HFFc6 (cell line): ENCODE measurements at places on chromosomes 1 and 21.

- peak; percentile 28 for DNase-seq
Measured at GRCh38 chr1:200971955-200972711, 51.4 kb downstream of the KIF21B start.

GRCh38 chr1:57850176-57850940 lies 426.5 kb upstream of the DAB1 start:
- no peak for DNase-seq

DNA sequence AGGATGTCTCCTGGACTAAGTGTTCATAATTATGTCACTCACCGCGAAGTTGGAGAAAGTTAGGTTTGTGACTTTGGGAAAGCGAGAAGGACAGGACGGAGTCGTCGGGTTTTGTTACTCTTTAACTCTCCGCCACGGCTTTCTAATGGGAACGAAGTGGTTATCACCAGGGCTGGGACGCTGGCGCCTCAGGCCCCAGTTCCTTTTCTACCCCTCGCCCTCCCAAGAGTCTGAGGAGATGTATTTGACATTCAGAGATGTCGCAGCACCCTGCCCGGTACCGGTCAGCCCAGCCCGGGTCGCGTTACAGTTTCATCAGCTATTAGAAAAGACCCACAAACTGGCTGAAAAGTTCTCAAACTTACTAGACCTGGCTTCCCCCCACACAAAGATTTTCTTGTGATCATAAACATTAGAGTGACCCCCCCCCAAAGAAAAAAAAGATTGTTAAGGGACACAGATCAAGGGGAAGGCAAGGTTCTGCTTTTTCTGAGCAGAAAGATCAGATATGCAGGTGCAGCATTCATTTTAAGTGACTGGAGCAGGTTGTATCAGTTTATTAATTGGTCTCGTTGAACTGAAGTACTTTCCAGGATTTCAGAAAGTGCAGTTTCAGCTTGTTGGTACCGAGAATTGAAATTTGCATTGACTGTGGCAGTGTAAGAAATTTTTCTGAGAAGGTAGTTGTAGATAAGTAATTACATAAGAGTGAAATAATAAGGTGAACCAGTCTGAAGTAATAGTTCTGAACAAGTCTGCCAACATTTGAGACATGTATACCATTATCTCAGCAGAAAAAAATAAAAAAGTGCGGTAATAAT lies 859 bp upstream of the ZBTB18 start:
- no peak for DNase-seq

GRCh38 chr1:34126486-34126885 lies 38.5 kb downstream of the CSMD2 start:
- no peak for DNase-seq

- no peak for DNase-seq
Measured at GRCh38 chr1:91684481-91685196, 184.0 kb downstream of the CDC7 start.

- DNase-seq, result no peak
Measured at GRCh38 chr1:164519426-164519825, 39.6 kb upstream of the PBX1 start.

GRCh38 chr1:116814926-116815723 lies 60.9 kb downstream of the CD2 start:
- DNase-seq, result no peak

GRCh38 chr1:5475572-5475971 lies 516.7 kb downstream of the NPHP4 start:
- DNase-seq, result no peak

DNA sequence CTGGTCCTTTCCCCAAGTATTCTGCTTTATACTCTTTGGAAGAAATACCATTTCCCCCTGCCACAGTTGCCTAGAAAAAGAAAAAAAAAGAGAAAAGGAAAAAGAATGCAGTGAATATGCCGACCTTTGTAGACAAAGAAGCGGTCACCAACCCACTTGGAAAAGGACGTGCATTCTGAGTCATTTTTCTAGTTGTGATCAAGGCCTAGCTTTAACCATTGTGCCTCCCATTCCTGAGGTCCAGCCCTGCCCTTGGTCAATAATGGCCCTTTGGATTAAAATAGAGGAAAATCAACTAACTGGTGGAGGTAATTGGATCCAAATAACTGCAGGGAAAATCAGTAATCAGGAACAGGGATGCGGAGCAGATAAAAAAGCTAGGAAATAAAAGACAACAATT lies 24.8 kb downstream of the S1PR1 start:
- no peak for DNase-seq

- no peak for DNase-seq
Measured at GRCh38 chr1:117613969-117614729, 8.3 kb downstream of the TENT5C start.

DNA sequence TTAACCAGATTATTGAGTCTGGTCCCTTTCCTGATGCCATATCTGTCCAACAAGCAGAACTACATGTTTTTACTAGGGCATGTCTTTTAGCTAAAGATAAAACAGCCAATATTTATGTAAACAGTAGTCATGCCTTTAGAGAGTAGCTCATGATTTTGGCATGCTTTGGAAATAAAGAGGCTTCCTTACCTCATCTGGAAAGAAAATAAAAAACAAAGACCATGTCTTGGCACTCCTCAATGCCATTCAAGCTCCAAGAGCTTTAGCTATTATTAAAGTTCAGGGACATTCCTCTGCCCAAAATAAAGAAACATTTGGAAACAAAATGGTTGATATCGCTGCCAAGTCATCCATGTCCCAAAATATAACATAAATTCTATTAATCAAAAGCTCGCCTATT lies 202.4 kb downstream of the URB2 start:
- no peak for DNase-seq

DNA sequence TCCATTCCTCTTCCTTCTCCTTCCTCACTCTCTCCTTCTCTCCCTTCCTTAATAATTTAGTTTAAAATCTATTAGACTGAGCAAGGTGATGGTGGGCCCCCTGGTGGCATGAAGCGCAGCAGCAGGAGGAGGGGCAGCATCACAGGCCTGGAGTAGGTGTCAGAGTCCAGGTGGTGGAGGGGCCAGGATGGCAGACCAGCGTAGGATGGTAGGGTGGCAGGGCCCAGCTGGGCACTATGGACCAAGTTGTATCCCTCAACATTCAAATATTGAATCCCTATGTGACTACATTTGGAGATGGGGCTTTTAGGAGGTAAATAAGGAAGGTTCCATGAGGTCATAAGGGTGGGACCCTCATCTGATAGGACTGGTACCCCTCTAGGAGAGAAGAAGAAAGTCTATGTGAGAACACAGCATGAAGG lies 61.0 kb downstream of the WDR4 start:
- DNase-seq, result peak; percentile 34

GRCh38 chr1:200107004-200107470 lies 79.5 kb downstream of the NR5A2 start:
- DNase-seq, result no peak

DNA sequence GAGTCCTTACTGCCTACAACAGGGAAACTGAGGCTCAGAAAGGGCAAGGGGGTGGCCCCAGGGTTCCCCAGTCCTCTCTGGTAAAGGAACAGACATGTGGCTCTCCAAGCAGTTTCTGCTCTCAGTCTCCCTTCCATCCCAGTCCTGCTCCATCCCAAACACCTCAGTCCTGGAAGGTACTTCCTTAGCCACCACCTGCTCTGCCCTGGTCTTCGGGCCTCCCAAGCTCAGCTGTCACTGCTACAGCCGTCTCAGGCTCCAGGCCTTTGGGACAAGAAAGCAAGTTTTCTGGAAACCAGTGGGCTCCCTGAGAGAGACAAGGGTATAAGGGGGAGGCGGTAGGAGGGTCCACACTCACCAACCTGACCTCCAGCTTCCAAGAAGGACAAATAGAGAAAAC lies 23.1 kb upstream of the ADGRB2 start:
- no peak for DNase-seq

DNA sequence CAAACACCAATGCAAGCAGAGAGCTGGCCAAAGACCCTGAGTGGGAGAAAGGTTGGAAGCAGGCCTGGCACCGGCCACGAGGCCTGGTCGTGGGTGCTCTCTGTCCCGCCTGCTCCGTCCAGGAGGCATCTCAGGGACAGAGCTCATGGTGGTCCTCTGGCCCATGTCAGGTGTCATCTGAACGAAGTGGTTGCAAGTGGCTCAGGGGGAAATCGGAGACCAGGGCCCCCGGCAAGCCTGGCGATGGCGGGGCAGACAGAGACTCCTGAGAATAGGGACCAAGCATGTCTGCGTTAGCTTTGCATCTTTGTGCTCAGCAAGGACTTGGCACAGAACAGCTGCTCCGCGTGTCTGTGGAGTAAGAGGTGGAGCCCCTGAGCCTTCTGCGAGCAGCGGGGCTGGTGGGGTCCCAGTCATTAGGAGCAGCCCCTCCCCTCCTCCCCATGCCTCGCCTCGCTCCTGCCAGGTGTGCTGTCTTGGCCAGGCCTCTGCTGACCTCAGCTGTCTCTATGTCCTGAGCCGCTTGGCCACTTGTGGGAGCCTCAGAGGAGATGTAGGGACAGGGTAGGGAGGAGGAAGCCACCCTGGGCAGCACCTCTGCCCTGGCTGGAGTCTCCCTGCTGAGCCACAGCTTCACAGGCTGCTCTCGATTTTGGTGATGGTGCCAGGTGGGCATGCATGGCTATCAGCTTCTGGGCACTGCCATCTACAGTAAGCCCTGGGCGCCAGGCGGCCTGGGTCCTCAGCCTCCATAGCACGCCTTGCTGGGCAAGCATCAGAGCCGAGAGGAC lies 362.9 kb upstream of the VAMP3 start:
- DNase-seq, result no peak

DNA sequence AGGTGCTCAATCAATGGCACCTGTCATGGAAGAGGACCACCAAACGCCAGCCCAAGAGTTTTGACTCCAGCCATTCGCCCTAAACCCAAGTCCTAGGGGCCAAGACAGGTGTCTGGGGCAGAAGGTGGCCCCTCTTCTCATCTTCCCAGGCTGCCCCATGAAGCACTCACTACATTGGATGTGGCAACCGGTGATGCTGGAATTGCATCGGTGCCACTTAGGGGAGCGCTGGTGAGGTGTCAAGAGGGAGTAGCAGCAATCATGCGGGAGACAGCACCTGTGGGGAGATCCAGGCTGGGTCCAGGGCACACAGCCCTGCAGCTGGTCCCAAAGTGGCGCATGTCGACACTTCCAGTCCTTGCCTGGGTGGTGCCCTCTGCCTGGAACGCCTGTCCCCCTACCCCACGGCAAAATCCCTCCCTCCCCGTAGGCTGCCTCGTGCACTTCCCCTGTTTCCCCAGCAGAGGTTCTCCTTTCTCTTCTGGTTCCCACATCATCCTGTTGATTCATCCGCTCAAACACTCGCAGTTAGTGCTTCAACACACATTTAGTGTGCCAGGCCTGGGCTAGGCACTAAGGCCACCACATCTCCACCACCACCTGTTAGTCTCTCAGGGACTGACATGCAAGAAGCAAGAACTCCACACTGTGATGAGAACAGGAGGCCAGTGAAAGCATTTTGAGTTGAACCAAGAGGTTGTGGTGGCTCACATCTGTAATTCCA lies 18.5 kb downstream of the PLA2G2D start:
- peak; percentile 32 for DNase-seq

- DNase-seq, result peak; percentile 23
Measured at GRCh38 chr1:226424221-226425003, 16.5 kb upstream of the PARP1 start.

DNA sequence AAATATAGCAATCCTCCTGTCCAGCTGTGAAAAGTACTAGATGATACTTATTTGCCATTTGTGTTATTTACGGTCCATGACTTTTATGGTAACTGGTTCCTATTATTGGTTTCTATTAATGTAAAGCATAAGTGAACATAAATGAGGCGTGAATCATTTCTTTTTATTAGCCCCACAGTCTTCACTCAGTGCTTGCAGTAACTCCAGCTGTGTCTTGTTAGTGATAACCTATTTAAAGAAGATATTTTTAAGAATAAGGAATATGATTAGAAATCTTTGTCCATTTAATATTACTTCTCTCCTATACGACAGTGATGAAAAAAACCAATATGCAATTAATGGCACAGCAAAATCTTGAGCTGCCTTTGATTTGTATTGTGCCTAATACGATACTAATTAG lies 149.9 kb downstream of the SPATA17 start:
- no peak for DNase-seq

DNA sequence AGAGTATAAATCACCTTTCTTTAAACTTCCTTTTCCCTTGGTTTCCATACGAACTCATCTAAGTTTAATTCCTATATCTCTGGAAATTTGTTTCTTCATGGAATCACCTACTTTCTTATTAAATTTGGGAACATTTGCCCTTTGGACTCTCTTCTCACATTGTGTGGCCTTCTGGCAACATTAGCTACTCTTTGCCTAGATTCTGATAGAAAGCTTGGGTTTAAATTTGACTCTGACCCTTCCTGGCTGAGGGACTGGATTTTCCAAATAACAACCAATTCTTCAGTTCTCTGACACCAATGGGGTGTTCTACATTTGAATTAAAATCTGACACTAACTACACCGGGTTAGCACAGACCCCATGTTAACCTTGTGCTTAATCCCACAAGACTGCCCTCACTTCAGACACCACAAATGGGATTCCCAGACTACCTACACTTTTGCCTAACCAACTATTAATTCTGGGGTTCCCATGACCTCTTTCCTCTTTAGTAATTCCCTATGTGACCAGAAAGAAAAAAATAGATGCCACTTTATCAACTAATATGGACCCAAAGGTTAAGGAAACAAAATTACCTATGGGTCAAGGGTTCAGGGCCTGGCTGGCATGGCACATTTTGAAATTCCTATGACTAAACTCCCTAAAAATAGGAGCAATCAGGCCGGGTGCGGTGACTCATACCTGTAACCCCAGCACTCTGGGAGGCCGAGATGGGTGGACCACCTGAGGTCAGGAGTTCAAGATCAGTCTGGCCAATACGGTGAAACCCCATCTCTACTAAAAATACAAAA lies 9.7 kb upstream of the THEM4 start:
- DNase-seq, result no peak

- DNase-seq, result no peak
Measured at GRCh38 chr1:55400508-55400907, 185.3 kb upstream of the USP24 start.

DNA sequence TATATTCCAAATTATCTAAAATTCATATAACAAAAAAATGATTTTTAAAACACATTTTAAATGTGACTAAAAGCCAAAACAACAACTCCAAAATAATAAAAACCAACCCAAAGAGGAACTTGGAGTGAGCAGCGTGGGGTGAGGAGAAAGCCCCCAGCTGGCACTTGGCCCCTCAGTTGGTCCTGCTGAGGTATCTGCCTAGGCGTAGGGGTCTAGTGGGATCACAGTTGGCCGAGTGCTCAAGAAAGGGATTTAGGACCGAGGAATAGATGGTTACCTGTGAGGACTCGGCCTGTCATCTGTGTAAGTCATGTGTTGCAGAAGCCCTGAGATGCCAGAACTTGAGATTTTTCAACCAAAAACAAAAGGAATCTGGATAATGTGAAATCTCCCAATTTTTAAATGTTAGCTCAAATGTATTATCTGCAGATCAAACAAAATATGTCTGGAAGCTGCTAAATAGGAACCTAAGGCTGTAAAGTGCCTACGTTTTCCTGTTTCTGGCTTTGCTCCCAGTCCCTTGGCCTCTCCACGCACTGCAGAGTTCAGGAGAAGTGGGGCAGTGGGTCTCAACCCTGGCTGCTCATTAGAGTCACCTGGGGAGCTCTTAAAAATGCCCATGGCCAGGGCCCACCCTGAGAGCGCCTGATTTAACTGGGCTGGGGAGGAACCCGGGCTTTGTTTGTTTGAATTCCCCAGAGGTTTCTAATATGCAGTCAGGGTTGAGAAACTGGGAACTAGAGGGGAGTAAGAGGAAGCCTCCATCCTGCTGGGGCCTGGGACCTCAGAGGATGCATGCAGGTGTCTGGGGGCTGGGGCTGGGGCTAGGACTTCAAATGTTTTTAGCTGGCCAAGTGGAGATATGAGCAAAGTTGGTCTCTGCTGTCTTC lies 38.5 kb upstream of the LDLRAP1 start:
- DNase-seq, result no peak
